EH (cell line): ENCODE measurements at places on chromosomes 7 and 10.

- no peak for DNase-seq
Observed at GRCh38 chr7:36455646-36456045, 66.0 kb downstream of the ANLN start.

DNA sequence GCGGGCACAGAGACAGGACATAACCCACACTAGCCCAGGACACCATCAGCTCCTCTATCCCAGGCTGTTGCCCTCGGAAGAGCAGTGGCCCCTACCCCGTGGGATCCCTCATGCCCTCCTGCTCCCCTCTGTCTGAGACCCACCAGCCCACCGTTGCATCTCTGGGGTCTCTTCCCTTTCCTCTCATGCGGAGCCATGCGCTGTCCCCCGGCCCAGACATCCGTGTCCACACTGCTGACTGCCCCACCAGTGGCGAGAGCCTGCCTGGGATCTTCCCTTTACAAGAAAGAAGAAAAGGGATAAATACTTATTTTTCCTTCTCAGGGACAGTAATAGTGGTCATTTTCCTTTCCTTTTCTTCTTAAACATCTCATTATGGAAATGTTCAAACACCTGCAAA is 115.4 kb downstream of the WDR37 start:
- no peak for DNase-seq

GRCh38 chr10:29555091-29555745 is 79.6 kb downstream of the SVIL start:
- peak; percentile 7 for DNase-seq

GRCh38 chr10:60572511-60573194 is 183.0 kb upstream of the ANK3 start:
- DNase-seq = peak; percentile 31

GRCh38 chr10:132667342-132668047 is 118.5 kb downstream of the NKX6-2 start:
- peak; percentile 79 for DNase-seq
